ENCODE measurements at places on chromosomes 1 and 21.

DNA sequence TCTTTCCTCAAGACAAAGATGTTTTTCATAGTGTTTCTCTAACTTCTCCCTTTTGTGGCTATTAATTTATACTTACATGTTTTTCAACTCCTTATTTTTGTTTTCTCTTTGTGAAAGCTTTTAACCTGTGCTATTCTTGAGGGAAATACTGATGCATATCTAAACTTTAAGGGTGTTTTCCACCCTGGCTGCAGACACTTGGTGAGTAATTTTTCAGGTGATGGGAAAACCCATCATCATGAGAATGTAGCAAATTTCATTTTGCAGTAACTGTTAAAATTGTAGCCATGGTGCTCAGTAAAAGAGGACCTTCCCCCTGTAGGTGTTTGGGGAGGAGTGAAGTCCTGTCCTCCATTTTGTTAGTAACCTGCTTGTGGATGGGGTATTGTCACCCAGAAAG lies 124.2 kb downstream of the LIPI start:
- no peak for DNase-seq

DNA sequence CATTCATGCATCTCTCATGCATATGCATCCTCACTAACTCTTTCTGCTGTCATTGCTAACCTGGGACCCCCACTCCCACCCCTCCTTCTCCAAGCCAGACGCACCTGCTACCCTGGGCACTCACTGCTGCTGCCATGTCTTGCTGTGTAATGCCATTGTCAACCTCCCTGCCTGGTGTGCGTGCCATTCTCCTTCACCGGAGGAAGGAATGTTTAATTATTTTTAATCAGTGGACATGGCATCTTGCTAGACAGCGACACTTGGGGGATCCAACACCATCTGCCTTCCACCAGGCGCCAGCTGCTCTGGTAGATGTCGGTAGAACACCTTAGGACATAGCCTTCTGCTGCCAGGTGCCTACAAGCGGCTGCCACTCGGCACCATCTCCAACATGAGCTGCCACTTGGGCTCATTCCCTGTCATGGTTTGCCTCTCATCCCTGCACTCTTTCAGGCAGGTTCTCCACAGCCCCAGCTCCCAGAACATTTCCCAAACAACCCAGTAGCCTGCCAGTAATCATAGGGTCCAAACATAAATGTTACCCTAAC lies 306.9 kb downstream of the TTLL7 start:
- DNase-seq = no peak

DNA sequence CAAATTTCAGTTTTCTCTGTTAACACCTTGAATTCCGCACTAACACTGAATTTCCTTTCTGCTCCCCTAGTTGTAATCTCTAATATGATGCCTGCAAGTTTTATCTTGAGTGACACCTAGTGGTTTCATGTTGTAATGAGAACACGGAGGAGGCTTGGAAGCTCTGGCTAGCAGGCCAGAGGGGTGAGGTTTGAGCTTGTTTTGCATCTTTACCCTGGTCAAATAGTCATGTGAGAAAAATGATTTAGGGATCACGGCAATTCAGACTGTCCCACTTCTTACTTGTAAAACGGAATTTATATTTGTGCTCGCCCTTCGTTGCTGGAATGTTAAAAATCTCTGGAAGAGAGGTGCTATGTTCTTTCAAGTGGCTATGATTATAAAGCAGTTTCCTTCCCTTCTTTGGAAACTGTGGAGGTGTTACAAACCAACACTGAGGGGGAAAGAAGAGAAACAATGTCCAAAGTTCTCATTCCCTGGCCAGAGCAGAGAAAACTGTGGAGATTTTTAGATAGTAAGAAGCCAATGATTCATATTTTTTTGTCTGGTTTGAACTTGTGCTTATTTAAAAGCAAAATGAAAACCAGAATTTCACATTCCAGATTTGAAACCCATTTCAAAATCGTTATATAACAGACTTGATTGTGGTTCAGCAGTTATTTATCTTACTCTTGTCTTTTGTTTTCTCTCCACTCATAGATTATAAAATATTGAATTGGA lies 5.3 kb upstream of the MROH9 start:
- DNase-seq = no peak

DNA sequence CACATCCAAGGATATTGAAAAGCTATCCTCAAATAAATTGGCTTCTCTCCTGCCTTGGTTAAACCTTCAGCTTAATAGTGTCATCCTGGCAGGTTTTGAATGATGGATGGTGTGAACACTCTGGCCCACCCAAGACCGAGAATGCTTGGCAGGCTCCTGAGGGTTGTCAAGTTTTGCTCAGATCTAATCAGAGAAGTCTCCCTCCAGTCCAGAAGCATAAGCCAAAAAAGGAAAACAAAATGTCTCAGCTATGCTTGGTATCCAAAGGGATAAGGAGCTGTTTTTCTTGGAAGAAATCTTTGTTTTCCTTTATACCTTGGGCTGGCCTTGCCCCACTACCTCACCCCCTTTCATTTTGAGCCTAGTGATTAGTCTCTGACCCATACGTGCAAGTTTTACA lies 172.7 kb downstream of the CRB1 start:
- no peak for DNase-seq

- DNase-seq = no peak
These were observed 23.8 kb upstream of the PPP2R5A start for GRCh38 chr1:212261361-212261929.

GRCh38 chr1:198850196-198850595 lies 211.4 kb downstream of the PTPRC start:
- DNase-seq = no peak

DNA sequence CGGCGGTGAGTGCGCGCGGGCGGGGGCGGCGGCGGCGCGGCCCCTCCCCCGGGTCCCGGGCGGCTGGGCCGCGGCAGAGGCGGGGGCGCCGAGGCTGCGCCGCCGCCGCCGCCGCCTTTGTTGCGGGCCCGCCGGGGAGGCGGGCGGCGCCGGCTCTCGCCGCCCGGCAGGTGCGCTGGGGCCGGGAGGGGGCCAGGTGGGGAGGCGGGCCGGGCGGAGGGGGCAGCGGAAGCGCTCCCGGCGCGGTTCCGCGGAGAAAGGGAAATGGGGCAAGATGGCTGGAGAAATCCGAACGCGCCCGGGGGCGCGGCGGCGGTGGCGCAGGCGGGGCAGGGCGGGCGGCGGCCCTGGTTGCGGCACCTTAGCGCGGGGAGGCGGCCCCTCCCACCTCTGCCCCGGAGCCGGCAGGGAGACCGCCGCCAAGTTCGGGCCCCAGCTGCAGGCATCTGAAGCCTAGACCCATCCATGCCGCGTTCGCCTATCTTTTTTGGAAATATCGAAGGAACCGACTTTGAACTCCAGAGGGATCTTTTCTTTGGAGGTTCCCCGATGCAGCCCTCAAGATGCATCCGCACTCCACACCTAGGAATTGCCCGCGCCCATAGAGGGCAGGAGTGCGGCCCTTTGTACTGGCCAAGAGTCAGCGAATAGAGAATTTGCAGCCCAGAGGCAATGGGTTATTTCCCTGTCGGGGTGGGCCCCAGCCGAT lies 479 bp downstream of the POGK start:
- peak; percentile 29 for DNase-seq

DNA sequence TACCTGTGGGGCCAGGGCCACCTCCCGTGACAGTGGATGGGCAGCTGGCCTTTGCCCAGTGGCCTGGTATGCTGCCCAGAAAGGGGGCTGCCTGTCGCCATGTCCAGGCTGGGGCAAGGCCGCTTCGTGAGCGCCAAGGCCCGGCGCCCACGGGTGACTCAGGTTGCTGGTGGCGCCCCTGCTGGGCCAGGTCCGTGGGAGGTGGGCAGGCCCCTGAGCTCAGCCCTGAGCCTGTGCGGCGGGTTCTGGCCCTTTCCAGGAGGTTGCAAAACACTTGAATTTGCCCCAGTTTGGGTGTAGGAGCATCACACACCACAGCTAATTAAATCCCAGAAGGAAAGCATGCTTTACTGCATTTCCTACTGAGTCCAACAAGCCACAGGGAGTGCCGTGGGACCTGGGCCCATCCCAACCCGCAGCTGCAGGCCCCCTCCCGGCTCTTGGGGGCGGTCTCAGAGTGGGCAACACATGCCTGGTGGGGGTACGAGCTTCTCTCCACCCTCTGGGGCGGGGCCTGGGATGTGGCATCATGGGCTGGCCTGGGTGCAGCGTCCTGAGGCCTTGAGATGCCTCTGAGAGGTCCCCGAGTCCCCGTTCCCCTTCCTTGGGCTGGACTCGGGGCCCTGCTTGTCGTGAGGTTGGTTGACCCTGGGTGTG lies 159.8 kb downstream of the PEX14 start:
- no peak for DNase-seq

- DNase-seq = no peak
These were observed 463.9 kb upstream of the LRRC7 start for GRCh38 chr1:69103705-69104385.

DNA sequence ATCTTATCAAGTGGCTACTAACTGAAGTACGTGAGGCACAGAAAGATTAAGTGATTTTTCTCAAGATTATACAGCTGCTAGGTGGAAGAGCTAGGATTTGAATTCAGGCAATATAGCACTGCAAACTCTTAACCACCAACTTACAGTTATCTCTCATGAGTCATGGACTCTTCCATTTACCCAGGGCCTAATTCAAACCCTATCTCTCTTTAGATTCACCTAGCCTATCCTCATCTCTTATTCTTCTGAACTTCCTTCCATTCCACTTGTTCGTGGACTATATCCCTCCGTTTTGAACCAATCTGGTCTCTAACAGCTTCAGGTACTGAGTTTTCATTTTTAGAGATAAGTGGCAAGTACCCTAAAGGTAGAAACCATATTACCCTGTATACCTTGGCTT lies 92.8 kb upstream of the DMRTA2 start:
- no peak for DNase-seq

GRCh38 chr1:192224396-192224795 lies 66.1 kb downstream of the RGS18 start:
- no peak for DNase-seq

- DNase-seq = no peak
These were observed 1.1 kb downstream of the CKS1B start for GRCh38 chr1:154975409-154976059.

- DNase-seq = no peak
These were observed 41.7 kb downstream of the TMEM53 start for GRCh38 chr1:44632598-44632997.

Data from neural crest cell (in vitro differentiated cells).